AG09319 (cell line): ENCODE measurements at places on chromosomes 11 and 22.

- no peak for DNase-seq
These were observed 495 bp downstream of the HYOU1 start for GRCh38 chr11:119056421-119056999.

GRCh38 chr11:44310463-44311272 is 729 bp upstream of the ALX4 start:
- no peak for DNase-seq

GRCh38 chr22:20391222-20391621 is 2.7 kb upstream of the ZNF74 start:
- no peak for DNase-seq

DNA sequence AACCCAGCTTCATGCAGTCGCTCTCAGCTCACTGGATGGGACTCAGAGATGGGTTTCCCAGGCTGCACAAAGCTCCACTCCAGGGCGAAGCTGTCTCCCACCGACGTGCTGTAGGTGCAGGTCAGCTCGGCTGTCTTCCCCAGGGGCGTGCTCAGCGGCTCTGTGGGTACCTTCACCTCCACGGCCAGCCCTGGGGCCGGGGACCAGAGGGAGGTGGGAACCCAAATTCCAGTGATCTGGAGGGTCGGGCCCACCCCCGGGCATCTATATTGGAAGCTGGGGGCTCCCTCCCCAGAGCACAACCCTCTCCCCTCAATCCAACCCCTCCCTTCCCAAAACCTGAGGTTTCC is 689 bp downstream of the VSIG2 start:
- no peak for DNase-seq
